ENCODE measurements at places on chromosomes 1 and 21. TPM values are rescaled to one million over a fixed set of nuclear protein-coding genes. Genes with fewer than 3 reads are reported as not detected.

Gene CD1E
- not detected for total RNA-seq

Gene GUCA2B
- not detected for total RNA-seq

Gene VAMP3
- total RNA-seq: 101 TPM

DNA sequence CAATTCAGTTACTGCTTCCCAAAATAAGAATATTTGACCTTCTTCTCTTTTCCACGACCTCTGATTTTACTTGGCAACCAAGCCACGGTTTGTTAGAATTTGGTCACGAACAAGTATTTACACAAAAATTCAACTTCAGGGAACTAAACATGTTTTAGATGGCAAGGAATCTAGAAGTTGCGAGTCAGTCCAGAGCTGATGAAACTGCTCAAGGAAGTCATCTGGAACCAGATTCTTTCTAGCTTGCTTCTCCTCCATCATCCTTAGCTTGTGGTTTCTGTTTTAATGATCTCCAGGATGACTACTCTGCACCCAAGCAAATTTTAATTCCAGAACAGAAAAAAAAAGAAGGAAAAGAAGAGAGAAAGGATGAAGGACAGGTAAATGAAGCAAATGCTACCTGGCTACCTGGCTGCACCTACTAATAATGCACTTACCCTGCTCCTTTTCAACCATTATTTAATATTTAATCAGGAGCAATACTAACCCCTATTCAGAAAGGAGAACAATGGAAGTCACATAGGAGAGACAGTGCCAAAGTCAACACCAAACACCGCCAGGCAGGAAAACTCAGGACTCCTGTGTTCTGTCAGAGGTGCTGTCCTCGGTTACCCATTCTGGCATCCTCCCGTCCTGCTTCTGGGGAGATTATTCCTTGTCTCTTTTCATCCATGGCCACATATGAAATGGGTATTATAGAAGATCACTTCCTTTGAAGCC is 54.2 kb upstream of the RGS7 start:
- no peak for DNase-seq

- no peak for DNase-seq
These were observed 53.4 kb upstream of the RPL11 start for GRCh38 chr1:23638188-23638619.

- DNase-seq: no peak
These were observed 27.0 kb downstream of the CXADR start for GRCh38 chr21:17539743-17540341.
